Activated naive CD4-positive, alpha-beta T cell treated with anti-CD3 and anti-CD28 coated beads, Interleukin-2, amount 10 ng/mL, durations not matched to agents 7 days and 5 days (primary cell): ENCODE measurements at places on chromosomes 6 and 20.

DNA sequence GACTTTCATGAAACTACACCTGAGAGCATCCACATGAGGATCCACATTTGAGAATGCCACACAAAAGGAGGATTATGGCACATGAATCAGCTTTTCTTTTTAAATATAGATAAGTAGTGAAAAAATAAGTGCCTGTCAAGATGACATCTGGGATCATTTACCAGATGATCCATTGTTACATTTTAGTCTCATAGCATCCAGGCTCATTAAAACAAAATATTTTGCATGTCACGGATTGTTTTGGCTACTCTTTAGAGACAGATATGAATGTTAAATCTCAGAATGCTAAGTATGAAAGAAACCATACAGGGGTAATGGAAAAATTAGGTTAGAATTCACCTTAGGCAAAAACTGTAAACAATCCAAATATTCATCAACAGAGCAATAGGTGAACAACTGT lies 66.7 kb downstream of the MYO6 start:
- no peak for DNase-seq

DNA sequence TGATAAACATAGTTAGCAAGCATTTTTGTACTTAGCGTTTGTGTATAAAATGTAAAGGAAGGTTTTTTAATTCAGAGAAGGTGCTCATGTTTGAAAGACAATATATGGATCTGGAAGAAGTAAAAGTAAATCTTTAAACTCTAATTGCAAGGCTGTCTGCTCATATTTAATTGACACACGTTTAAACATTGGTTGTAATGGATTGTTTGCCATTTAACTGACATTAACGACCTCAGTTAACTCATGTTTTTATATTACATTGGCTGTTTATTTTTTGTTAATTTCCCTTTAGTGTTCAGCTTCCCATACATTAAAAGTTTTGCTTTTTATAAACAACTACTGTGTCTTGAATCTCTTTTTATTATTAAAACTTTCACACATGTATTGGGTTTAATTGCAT lies 208.1 kb downstream of the ARID1B start:
- no peak for DNase-seq

GRCh38 chr6:86511962-86512361 lies 425.4 kb upstream of the HTR1E start:
- no peak for DNase-seq

GRCh38 chr20:6057691-6058090 lies 3.8 kb upstream of the LRRN4 start:
- DNase-seq, result no peak

- no peak for DNase-seq
These were observed 64.3 kb downstream of the GPX5 start for GRCh38 chr6:28589957-28590349.

GRCh38 chr6:74879976-74880375 lies 325.9 kb downstream of the COL12A1 start:
- no peak for DNase-seq

DNA sequence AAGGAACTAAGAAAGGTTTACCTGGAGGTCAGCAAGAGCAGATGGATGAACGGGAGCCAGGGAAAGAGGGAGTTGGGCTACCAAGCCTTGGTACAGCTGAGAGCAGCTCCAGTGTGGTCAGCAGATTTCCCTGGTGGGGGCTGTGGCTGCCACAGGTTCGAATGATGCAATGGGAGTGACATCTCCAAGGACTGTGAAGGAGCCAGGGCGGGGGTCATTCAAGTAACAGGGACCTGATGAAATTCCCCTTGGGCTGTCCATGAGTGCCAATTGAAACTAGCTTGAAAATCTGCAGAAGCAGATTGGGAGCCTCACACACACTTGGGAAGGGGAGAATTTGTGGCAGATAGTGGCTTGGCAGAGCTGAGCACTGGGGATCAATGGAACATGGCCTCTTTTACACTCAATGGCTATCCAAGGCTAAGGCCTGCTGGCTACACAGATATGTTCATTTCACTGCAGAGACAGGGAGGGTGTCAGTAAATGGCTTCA lies 247.0 kb upstream of the ECI2 start:
- DNase-seq, result no peak

GRCh38 chr6:159713984-159714383 lies 13.3 kb upstream of the WTAP start:
- DNase-seq, result no peak

DNA sequence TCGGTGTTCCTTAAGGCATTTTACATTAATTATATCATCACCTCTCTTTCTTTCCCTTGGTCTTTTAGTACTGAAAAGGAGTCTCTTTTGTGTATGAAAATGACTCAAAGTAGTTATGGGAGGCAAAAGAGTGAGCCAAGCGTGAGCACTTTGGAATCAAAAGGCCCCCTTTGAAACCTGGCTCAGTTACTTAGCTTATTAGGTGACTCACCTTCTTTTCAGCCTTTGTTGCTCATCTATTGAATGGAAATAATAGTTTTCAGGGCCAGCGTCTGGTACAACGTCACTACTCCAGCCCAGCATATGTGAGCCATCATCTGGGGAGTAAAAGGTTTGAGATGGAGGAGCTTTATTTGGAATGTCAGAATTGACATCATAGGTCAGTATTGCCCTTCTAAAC lies 147.4 kb upstream of the SCGN start:
- DNase-seq, result no peak

DNA sequence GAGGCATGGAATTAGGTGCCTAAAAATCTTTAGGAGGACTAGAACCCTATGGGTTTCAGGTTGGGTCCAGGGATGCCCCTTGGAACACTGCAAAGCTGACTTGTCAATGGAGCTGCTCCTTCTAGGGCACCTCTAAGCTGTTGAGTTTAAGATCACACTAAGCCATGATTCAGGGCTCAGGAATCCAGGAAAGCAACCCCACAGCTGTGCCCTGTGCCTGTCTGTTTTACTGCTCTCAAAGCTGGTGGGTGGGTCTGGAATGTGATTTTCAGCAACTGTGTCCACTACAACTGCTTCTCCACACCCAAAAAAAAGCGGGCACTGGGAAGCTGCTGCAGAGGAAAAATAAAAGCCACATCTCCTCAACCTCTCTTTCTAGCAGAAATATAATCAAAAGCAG lies 310.4 kb upstream of the MOCS1 start:
- DNase-seq, result no peak

GRCh38 chr6:25175681-25176080 lies 103.5 kb upstream of the CARMIL1 start:
- DNase-seq, result no peak

GRCh38 chr20:47723322-47723721 lies 62.0 kb downstream of the SULF2 start:
- DNase-seq, result no peak

DNA sequence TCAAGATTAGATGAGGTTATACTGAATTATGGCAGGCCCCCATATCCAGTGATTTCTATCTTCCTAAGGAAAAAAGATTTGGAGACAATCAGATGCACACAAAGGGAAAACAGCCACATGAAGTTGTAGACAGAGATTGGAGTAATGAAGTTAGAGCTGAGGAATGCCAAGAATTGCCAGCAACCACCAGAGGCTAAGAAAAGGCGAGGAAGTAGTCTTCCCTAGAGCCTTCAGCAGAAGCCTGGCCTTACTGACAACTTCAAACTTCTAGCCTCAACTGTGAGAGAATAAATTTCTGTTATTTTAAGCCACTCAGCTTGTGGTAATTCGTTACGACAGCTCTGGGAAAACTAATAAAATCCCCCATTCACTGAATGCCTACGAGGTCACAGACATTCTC lies 473.9 kb downstream of the COL12A1 start:
- no peak for DNase-seq

DNA sequence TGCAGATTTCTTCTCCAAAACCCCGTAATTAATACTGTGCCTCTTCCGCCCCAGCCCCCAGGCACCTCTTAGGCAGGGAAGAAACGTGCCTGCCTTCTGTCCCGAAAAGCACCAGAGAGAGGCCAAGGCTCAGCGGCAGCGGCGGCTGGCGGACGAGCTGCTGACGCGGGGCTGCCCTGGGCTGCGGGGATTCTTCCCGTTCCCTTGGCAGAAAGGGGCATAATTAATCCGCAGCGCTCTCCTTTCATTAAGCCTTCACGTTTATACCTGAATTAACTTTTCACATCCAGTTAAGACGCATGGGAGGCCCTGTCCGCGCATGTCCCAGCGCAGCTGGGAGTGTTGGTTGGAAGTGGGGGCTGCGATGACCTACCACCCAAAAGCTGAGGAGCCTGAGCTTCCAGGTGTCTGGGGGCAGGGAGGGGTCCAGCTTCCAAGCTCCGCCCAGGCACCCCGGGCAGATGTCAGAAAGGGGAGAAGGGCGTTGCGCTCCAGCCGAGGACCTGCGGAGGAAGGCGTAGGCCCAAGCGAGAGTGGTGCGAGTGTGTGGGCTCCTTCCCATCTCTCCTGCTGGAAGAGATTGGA lies 167.4 kb upstream of the LRFN2 start:
- DNase-seq, result no peak

DNA sequence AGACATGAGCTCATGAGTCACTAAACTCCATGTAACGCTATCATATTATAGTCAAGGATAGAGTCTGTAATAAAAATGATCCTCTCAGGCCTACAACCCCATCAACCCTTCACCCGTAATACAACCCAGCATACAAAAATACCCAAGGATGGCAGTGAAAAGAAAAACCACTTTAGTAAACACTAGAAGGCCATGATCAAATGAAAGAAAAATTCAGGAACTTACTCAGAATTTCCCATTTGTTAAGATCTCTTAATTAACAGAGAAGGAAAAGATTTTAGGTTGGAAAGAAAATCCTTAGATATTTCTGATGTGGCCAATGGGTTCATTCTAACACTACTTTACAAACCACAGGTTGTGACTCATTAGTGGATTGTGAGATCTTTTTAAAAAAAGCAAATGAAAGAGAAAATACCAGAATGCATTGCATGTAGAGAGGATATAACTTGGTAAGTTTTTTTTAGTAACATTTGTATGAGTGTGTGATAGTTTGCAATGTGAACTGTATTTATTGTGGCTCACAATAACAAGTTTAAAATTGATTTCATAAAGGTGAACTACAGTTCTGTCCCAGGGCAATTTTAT lies 8.0 kb upstream of the UBE2J1 start:
- no peak for DNase-seq

- no peak for DNase-seq
These were observed 373.0 kb downstream of the ZFAND3 start for GRCh38 chr6:38192487-38192886.

- no peak for DNase-seq
These were observed 105.3 kb downstream of the EYA2 start for GRCh38 chr20:46999801-47000465.

DNA sequence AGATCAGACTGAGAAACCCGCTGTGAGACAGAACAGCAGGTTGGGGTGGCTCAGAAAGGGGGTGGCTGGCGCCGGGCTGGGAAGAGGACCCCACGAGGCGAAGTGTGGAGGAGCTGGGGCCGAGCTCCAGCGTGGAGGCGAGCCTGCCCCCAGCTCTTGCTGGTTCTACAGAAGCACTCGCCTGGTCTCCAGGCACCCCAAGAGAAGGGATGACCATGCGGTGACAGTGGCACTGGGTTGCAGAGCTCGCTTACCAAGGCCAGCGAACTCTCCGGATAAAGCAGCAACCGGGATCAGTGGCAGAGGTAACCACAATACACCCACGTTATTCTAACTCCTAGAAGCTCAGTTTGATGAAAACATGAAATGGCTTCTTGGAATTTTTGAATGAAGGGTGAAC lies 26.5 kb downstream of the THBS2 start:
- no peak for DNase-seq

DNA sequence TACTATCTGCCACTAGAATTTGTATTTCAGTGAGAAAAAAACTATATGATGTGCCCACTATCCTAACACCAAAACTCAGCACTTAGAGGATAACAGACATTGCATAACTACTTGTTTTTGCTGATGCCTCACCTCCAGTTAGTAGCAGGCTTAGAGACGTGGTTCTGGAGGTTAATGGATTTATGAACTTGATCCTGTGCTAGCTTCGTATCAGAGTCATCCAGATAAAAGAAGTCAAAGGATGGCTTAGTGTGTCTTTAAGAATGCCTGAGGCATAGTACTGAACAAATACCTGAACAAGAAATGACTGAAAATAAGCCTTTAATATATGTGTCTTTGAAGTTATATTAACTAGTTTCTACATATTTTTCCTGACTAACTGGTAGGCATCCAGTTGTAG lies 414.9 kb upstream of the PTCHD4 start:
- no peak for DNase-seq
